CD8-positive, alpha-beta memory T cell (primary cell): ENCODE measurements at places on chromosomes 11 and 22.

DNA sequence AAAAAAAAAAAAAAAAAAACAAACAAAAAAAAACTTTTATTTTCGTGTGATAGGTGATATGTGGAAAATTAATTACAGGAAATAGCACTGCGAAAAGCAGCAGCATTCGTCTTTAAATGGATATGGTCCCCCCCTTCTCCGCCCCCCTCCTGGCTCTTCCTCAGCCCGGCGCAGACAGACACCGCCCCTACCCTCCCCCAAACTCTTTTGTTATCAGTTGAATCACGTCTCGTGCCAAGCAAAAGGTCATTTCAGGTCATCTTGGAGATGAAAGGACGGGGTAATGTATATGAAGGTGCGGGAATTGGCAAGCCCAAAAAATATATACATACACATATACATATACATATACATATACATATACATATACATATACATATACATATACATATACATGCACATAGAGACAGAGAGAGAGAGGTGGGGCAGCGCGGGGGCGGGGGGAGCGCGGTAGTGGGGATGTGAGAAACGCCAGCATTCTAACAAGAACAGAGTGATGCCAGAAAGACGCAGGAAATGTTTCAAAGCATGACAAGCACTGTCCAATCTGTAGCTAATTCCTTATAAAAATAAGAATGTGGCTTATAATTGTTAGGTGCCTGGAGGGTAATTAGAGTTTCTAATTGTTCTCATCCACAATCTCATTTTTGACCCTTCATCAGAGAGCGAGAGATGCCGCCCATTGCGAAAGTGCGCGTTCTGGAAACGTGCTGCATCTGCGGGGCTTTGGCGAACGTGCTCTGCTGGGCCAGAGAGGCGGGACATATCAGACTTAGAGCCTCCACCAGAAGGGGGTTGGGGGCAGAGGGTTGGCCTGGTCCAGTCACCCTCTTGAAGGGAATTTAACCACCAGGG is 214.5 kb upstream of the UBASH3B start:
- no peak for DNase-seq

GRCh38 chr11:75326439-75326810 is 25.0 kb downstream of the ARRB1 start:
- DNase-seq, result no peak

- no peak for DNase-seq
Observed at GRCh38 chr11:78300108-78300839, 111.6 kb downstream of the USP35 start.

GRCh38 chr22:31107894-31108218 is 488 bp upstream of the SELENOM start:
- no peak for DNase-seq

GRCh38 chr11:48077251-48077650 is 96.9 kb downstream of the PTPRJ start:
- no peak for DNase-seq

- no peak for DNase-seq
Observed at GRCh38 chr22:37443977-37444376, 16.7 kb upstream of the ELFN2 start.
